ENCODE measurements at places on chromosomes 2 and 18.

GRCh38 chr2:138236142-138236541, 265.4 kb upstream of the SPOPL start:
- DNase-seq = no peak

DNA sequence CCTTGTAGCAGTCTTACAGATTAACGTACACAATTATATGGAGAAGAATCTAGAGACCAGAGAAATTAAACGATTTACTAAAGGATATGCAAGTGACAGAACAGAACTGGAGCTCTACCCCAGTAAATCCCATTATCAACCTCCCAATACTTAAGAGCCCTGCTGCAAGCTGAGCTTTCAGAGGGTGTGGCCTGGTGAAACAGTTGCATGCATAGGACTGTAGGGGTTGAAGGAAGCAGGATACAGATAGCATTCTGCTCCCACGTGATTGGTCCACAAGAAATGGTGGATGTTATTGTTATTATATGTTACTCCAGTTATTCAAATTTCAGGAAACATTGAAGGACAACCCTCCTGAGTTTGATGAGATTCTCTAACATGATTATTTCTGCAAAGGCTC, 210.8 kb upstream of the THUMPD2 start:
- DNase-seq = no peak

DNA sequence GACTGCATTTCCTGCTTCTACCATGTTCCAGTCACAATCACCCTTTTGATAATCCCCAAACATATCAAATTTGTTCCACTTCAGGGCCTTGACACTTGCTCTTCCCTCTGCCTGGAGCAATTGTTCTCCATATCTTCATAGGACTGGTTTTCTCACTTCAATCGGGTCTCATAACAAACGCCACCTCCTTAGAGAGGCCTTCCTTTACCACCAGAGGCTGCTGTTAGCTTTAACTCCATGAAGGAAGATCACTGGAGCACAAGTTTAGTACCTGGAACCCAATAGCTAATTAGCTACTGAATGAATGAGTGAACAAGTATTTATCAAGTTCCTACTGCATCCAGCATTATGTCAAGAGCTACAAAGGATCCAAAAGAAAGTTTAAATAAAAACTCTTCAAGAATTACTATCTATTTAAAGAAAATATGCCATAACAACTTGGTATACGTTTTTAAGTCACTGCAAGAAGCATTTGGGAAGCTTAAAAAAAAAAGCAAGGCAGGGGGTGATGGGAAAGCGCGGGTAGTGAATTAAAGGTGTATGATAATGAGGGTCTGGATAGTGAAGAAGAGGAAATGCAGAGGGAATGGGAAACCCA, 58.8 kb downstream of the BAZ2B start:
- no peak for DNase-seq

- no peak for DNase-seq
Measured at GRCh38 chr2:128547667-128548066, 229.0 kb upstream of the HS6ST1 start.

GRCh38 chr2:105294046-105294445, 35.5 kb downstream of the TGFBRAP1 start:
- DNase-seq = no peak

GRCh38 chr2:149101818-149102217, 63.3 kb downstream of the LYPD6B start:
- no peak for DNase-seq

- DNase-seq = no peak
Measured at GRCh38 chr18:35484034-35484433, 13.7 kb downstream of the INO80C start.

All from stimulated activated CD8-positive, alpha-beta memory T cell treated with anti-CD3 and anti-CD28 coated beads, Interleukin-7, amount 100 ng/mL, for 1 hour (primary cell).